ENCODE measurements at places on chromosomes 2 and 18.

DNA sequence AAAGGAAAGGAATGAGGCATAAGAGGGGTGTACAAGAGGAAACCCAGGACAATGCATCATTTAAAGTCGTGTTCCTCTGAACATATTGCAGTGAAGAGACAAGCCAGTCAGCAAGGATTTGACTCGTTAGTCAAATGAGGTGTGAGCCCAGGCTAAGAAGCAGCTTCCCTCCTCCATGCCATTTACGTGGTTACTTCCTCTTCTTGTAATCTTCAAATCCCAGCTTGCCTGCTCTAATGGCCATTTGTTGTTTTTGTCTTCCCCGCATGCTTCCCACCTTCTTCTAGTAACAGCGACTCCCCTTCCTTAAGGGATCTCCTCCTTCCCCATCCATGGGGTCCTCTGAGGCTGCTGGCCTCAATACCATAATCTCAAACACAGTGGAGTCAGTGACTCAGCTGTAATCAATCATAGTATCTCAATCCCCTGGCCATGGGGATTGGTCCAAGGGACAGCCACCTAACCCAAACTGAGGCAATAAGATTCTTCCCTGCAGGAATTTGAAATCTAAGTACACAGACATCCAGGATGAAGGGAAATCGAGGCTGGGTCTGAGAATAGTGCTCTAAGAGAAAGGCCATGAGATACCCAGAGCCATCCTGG lies 37.6 kb downstream of the SLC14A1 start:
- no peak for DNase-seq

DNA sequence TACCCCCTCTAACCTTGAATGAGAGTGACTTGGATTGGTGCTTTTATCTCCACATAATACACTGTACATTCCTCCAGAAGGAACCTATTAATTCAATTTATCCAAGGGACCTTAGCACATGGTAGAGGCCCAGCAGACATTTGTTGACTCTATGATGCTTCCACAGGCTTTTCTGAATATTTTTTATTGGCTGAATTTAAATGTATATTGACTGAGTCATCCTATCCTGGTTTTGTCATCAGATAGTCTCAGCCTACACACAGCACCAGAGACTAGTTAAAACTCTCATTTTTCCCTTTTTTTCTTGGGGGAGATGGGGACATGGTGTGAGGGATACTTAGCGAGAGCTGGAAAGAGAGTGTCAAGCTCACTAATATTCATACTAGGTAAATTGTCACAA lies 101.6 kb downstream of the LRRC30 start:
- DNase-seq: no peak

DNA sequence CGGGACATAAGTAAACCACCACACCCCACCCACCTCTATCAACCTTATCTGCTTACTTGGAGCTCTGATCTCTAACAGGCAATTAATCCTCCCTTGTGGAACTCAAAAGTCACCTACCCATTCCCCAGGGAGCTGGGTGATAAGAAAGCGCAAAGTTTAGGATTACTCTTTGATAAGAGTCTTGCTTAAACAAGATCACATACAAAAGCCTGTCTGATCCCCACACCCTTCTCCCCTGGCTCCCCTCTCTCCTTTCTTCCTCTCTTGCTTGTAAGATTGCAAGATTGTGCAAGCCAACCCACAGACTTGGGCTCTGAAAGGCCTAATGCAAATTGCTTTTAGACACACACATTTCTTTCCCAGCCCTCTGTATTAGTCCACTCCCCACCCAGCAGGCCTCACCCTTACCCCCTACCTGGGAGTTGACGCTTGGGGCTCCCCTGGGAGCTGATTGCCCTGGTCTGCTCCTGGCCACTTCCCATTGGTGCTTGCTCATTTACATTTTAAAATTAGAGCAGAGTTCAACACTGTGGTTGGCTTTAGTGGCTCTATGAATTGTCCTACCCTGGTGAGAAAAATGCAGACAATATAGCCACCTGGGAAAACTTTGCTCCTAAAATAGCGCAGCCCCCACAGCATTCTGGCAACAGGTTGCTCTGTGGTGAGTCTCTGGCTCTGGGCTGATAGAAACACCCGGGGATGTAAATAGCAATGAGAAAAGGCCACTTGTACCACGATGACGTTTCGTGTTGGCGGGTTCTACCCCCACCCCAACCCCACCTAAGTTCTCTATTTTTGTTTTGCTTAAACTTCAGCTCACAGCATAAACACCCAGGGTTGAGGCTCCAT lies 92.8 kb upstream of the MSH2 start:
- DNase-seq: no peak

GRCh38 chr2:32136097-32136496 lies 29.6 kb upstream of the SLC30A6 start:
- no peak for DNase-seq

- DNase-seq: no peak
Observed at GRCh38 chr2:215188078-215188477, 49.7 kb upstream of the ABCA12 start.

DNA sequence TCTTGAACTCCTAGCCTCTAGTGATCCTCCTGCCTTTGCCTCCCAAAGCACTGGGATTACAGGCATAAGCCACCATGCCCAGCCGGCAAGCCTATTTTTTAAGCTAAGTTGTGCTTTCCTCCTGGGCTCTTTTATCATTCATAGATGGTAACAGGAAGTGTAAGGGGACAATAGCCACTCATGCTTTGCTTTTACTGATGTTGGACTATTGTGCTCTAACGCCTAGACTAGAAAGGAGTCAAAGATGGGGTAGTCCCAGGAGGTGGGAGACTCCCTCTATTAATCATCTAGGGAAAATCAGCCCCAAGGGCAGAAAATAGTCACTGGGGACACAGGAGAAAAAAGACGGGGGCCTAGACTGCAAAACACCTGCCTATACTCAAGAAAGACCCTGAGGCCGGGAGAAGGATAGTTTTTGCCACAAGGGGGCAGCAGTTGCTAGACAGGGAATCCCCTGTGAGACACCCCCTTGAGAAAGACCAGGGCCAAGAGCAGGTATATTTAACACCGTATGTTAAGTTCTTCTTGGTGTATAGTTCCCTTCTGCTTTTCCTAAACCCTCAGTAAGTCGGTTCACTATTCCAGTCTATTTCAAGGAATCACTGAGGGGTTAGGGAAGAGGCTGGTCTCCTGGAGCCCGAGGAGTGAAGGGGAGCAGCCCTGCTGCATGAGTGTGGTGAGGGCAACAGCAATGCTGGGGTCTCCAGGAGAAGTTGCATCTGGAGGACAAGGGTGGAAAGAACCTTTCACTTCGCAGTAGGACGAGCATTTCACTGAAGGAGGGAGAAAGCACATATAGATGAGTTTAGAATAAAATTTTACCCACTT lies 2.1 kb upstream of the CXCR1 start:
- no peak for DNase-seq

DNA sequence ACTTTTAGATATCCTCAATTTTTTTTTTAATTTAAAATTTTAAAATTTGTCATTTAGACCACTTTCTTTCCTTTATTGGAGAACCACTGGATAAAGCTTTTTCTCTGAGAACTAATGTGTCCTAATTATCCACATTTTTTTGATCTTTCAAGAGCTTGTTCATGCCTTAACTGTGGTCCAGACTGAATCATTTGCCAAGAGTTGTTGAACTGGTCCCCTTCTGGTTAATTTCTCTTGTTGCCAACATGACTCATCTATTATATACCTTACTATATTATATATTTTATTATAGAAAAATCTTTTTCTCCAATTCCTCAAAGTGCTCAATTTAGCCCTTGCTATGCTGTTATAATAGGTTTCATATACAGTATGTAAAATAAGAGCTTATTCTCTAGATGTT lies 53.1 kb upstream of the TMEM87B start:
- DNase-seq: no peak

DNA sequence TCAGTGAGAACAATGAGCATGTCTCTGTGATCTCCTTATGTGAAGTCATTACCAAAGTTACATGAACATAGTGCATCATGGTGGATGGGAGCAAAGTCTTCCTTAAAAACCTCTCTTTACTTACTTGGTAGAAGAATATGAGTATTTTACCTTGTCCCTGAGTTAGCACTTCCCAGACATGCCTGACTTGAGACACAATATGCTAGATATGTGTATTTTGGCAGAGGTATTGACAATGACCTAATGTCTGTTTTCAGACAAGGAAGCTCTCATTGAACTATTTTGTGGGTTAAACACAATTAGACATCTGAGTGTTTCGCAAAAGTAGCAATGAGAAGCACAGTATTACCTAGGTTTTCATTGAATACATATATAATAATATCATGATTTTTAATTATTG lies 99.1 kb upstream of the MC4R start:
- no peak for DNase-seq

- DNase-seq: no peak
Observed at GRCh38 chr18:13730481-13730880, 4.0 kb downstream of the RNMT start.

- DNase-seq: no peak
Observed at GRCh38 chr2:118970396-118971135, 28.6 kb downstream of the MARCO start.

GRCh38 chr2:219056896-219057708 lies 3.6 kb downstream of the IHH start:
- no peak for DNase-seq

- no peak for DNase-seq
Observed at GRCh38 chr2:25281522-25281921, 60.2 kb downstream of the DNMT3A start.

DNA sequence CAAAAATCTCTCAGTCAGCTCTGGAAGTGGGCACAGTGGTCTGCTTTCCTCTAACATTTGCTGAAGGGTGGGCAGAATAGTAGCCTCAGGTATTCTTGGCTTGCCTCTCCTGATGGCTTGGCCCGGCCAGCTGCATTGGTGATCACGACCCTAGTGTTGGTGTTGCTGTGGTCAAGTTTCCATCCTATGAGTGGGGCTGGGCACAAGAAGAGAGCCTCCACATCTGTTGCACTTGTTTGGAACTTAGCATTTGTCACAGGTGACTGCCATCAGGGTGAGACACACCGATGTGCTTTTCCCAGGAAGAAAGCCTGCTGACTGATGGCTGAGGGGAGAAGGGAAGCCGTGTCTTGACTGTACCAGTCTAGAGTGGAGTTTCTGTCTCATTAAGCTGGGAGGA lies 33.1 kb upstream of the SNORC start:
- no peak for DNase-seq

GRCh38 chr18:47577520-47577919 lies 326.1 kb upstream of the SKOR2 start:
- no peak for DNase-seq

DNA sequence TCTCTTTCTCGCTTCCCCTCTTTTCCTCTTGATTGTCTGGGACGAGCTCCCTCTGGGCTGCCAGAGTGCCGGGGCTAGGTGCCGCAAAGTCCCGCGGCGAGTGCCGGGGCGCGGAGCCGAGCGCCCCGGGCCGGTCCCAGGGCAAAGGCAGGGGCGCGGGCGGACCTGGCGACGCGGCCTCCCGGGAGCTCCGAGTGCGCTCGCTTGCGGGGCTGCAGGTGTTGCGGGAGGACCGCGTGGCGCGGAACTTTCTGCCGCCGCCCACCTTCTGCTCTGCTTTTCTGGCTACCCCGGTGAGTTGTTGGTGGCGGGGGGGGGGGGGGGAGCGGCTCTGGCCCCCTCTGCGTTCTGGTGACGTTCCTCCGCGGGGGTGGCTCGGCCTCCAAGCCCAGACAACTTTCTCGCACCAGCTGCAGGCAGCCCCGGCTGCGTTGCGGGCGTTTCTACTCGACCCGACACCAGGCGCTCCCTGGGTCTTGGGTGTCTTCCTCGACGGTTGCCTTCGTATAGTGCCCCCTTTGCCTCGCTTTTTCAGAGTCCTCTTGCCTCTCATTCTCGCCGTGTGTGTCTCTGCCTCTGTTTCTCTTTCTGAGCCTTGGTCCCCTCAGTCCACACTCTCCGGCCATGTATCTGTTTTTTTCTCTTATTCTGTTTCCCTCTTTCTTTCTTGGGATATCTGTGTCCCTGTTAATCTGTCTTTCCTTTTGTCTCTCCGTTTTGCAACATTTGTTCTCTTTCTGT lies 759 bp downstream of the GALNT13 start:
- no peak for DNase-seq

DNA sequence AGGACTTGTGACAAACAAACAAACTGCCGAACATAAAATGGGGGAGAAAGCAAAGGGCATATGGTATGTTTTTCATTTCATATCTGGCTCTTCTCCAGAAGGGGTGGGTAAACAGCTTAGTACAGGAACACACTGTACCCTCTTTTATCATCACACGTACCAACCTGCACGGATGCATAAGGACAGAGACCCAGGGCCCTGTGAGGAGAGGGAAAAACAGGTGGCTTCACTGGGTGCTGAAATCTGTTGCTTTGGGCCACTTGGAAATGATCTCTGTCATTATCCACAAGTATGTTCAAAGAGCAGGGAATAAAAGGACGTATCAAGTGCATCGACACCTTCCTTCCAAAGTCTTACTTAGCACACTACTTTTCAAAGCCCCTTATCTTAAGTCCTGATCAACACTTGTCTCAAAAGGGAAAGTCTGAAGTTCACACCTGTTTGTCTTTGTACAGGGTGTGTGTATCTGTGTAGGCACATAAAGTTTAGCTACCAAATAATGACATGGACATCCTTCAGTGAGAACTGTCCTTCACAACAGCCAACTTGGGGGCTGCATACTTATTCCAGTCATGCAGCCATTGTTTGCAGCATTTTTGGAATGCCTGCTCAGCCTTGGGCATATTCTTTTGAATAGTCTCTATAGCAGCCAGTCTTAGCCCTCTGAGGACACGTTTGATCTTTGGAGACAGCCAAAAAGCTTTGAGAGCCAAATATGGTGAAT lies 60.6 kb downstream of the IRS1 start:
- no peak for DNase-seq

- DNase-seq: no peak
Observed at GRCh38 chr2:156192468-156192867, 140.1 kb downstream of the NR4A2 start.
